ENCODE measurements at places on chromosomes 6 and 20. TPM values are rescaled to one million over a fixed set of nuclear protein-coding genes. Genes with fewer than 3 reads are reported as not detected.

Gene LST1
- total RNA-seq = 9.5 TPM

- no peak for DNase-seq
Observed at GRCh38 chr20:19990850-19991249, 26.3 kb upstream of the NAA20 start.

- no peak for DNase-seq
Observed at GRCh38 chr6:72132427-72132826, 246.1 kb downstream of the RIMS1 start.

GRCh38 chr20:24033151-24033550, 44.6 kb upstream of the GGTLC1 start:
- no peak for DNase-seq

Data from B cell (primary cell).